AG10803 (cell line): ENCODE measurements at places on chromosomes 3 and 15.
A peak's percentile ranks its signal among the peaks of the same experiment; 100 is the strongest.

DNA sequence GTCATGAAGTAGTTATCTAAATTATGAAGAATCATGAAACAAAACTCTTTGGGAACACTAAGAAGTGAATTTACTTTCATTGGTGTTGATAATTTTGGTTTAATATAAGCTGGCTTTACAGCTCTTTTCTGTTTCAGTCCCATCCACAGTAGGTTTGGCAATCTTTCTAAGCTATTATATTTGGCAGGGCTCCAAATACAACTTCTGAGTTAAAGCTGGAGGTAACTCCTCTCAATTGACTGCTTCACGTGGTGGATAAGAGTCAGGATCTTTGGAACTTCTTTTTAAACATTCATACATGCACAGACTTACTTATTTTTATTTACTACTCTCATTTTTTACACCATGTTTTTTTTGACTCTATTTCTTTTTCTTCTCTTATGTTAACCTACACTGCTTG is 106.5 kb upstream of the EPHA3 start:
- DNase-seq: no peak

DNA sequence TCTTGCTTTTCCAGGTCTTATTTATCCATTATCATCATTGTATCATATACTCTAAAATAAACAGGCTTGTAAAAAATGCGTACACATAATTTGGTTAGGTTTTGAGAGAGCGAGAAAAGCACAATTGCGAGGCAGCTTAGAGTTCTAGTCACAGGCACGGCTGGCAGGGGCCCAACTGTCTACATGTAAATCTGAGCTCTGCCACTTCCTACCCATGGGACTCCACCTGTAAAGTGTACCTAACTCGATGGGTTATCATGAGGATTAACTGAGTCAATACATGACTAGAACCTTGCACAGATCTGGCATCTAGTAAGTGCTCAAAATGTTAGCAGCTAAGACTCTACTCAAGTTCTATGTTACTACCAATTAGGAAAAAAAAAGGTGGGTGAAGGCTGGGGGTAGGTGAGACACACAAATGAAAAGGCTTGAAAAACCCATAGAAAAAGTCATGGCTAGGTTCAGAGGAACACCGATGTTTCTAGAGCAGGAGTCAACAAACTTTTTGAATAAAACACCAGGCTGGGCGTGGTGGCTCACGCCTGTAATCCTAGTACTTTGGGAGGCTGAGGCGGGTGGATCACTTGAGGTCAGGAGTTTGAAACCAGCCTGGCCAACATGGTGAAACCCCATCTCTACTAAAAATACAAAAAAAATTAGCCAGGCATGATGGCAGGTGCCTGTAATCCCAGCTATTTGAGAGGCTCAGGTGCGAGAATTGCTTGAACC is 36.2 kb downstream of the GLB1 start:
- no peak for DNase-seq

- peak; percentile 71 for DNase-seq
These were observed 246.4 kb upstream of the LRIG1 start for GRCh38 chr3:66747261-66747660.

- peak; percentile 56 for DNase-seq
These were observed 49.9 kb downstream of the CNTN3 start for GRCh38 chr3:74564560-74564959.

- peak; percentile 58 for DNase-seq
These were observed 1.4 kb downstream of the GJD2 start for GRCh38 chr15:34753236-34753894.

GRCh38 chr3:111130827-111131226 is 59.2 kb downstream of the NECTIN3 start:
- DNase-seq: no peak

DNA sequence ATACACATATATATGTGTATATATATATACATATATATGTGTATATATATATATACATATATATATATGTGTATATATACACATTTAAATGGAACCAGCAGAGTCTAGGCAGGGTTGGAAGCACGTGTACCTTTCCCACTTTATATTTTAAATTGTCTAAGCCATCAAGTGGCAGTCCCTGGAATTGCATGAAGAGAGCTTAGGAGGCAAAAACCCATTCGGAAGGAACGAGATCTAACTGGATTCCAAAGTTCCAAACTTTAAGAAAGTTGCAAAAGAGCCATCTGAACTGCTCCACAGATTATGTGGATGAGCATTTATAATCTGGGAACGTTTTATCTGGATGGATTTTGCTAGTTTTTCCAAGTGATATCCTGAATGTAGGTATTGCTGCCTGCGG is 186.5 kb downstream of the FOXP1 start:
- DNase-seq: peak; percentile 21

DNA sequence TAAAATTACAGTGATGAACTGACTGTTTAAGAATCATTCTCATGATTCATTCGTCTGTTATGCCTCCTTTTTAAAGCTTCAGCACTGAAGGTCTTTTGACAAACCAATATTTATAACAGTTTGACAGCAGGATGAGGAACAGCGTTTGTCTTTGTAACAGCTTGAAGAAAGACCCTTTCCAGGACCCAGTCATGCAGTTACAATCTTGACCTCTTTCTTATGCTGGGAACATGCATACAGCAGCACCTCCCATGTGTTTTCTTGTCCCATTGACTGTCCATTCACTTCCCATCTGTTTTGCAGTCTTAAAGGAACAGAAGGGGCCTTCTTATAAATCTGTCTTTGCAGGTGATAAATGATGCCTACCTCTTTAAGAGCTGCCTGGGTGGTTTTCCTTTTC is 87.2 kb downstream of the OPA1 start:
- peak; percentile 11 for DNase-seq

DNA sequence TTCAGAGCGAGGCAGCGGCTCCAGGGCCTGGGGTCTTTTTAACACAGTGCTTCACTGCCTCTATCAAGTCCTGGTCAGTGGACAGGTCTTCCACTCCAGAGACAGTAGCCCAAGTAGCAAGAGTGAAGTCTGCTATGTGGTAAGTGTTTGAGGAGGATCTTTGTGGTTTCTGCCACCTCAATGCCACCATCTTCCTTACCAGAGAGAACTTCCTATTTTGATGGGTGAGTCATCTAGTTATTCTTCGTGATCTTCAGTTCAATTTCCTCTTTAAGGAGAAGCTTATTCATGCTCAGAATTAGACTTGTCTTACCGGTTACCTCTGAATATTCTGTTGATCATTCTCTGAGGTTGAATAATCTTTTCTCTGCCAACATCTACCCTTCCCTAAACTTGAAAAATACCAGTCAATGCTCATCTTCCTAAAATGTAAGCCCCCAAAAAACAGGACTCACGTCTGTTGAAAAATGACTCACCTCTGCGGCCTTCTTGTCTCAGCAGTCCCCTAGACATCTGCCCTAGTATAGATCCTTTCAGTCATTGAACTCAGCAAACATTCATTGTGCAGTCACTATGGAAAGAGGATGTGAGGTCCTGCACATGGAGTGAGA is 32.2 kb upstream of the BCL6 start:
- DNase-seq: peak; percentile 18

GRCh38 chr3:14787630-14788029 is 31.1 kb upstream of the FGD5 start:
- DNase-seq: no peak

GRCh38 chr3:63654211-63654610 is 1.7 kb downstream of the SNTN start:
- peak; percentile 31 for DNase-seq

GRCh38 chr3:24867783-24868182 is 373.1 kb upstream of the THRB start:
- no peak for DNase-seq

DNA sequence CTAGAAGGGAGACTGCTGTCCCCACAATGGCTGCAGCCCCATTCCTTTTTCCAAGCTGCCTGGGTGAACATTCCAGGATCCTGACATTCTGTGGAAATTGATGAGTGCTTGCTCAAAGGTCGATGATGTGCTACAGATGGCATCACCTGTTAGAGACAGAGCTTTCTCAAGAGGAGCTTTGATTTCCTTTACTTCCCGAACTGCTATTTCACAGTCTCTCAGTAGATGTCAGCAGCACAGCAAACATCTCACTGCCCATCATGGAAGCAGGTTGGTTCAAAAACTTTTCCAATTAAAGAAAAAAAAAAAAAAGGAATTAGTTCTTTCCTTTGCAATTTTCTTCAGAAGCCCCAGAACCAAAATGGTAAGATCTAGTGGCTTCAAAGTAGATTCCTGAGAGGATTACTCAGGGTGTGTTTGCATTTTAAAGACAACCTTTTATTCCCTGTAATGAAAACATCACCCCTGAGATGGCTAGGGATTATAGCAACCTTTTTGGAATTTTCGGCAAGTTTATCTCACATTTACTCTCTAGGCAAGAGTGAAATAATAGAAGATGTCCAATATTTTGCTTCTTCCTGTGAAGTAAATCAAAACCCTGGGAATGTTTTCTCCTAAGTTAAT is 44.8 kb downstream of the POLR2M start:
- DNase-seq: peak; percentile 58

DNA sequence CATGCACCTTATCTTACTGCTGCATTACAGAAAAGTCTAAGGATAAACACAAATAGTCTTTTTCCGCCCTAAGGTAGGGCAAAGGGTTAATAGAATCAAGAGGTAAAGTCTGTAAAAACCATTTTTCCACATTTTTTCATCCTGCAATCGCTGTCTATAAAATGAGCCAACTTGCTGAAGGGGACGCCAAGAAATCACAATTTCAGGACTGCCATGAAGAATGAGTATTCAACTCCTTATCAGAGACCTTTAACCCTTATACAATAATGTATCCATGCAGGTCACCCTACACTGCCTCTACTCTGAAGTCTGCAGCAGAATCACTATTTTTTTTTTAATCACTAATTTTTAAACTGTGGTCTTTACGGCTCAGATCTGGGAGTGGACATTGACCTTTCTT is 1.1 kb upstream of the DNAJC13 start:
- no peak for DNase-seq

DNA sequence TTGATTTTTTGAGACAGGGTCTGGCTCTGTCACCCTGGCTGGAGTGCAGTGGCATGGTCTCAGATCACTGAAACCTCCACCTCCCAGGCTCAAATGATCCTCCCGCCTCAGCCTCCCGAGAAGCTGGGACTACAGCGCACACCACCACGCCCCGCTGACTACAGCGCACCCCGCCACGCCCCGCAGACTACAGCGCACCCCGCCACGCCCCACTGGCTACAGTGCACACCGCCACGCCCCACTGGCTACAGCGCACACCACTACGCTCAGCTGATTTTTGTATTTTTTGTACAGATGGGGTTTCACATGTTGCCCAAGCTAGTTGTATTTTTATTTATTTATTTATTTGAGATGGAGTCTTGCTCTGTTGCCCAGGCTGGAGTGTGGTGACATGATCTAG is 35.6 kb downstream of the SLC51A start:
- no peak for DNase-seq

- DNase-seq: no peak
These were observed 122.9 kb upstream of the SPATA12 start for GRCh38 chr3:56937580-56937979.

- no peak for DNase-seq
These were observed 11.0 kb downstream of the CHDH start for GRCh38 chr3:53835257-53835656.

DNA sequence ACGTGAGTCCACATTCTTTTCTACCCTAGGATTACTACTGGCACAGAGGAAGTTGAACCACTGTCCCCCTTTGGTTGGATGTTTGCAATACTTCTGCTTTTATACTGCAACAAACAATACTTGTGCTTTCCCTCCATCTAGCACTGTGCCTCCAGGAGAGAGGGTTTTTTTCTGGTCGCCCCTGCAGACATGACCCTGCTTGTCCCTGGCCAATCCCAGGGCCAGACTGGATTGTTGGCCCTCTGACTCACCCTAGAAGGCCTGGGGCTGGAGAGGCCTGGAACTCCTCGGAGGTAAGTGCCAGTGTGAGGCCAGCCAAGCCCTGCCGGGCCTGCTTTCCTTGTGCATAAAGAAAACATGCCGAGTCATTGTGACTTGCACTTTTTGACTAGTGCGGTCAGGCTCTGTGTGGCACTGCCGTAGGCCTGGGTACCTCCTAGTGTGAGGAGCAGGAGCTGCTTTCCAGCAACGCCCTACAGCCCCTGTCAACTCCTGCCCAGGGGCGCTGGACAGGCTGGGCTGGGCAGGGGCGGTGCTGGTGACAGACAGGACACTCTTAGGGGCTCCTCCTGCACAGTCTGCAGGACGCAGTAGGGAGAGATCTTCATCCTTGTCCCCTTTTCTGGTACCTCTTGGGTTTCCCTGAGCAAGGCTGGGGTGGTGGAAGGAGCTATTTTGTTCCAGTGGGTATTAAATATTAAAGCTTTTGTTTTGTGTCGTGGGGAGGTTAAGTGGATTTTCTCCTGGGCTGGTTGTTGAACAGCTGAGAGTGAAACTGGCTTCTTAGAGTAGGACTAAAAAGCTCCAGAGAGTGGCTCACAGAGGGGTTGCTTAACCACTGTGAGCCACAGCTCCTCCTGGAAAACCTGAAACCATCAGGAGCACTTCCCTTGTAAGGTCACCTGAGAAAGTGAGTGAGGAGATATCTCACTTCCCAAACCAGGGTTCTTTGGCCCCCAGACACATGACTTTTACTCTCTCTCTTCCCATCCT is 14.4 kb upstream of the TKT start:
- DNase-seq: peak; percentile 99

- no peak for DNase-seq
These were observed 1.8 kb upstream of the USP19 start for GRCh38 chr3:49122451-49122850.

GRCh38 chr15:60839510-60840211 is 360.7 kb upstream of the ICE2 start:
- no peak for DNase-seq

- peak; percentile 72 for DNase-seq
These were observed 91.1 kb upstream of the IL12A start for GRCh38 chr3:159897331-159898075.

GRCh38 chr3:135784557-135784956 is 181.0 kb upstream of the PPP2R3A start:
- DNase-seq: no peak

GRCh38 chr15:80455668-80456442 is 51.7 kb downstream of the ARNT2 start:
- DNase-seq: peak; percentile 96

- no peak for DNase-seq
These were observed 34.1 kb downstream of the KPNA4 start for GRCh38 chr3:160531311-160531710.

- DNase-seq: no peak
These were observed 27.4 kb upstream of the GOLGA6C start for GRCh38 chr15:75230551-75231371.

GRCh38 chr15:89303986-89304385 is 30.6 kb downstream of the POLG start:
- DNase-seq: no peak

GRCh38 chr3:47870156-47870555 is 67.2 kb downstream of the DHX30 start:
- DNase-seq: no peak

GRCh38 chr3:11306817-11307589 is 34.8 kb downstream of the ATG7 start:
- no peak for DNase-seq

DNA sequence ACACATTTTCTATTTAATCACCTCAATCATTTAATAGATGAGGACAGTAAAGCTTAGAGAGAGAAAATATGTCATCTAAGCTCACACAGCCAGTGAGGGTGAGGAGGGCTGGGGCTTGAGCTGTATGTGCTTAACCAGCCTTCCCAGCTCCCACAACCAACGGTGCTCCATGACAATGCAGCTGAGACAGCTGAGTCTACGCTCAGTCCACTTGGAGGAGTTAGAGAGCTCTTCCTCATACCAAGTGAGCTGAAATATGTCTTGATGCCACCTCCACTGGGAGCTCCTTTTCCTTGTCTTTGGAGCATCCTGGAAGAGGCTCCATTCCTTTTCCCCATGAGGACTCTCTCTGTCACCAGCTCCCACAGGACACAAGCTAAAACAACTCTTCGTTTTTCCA is 9.3 kb downstream of the HOMER2 start:
- peak; percentile 6 for DNase-seq

GRCh38 chr15:50549326-50549725 is 2.9 kb upstream of the USP50 start:
- peak; percentile 3 for DNase-seq
